ENCODE measurements at places on chromosomes 2 and 18.

DNA sequence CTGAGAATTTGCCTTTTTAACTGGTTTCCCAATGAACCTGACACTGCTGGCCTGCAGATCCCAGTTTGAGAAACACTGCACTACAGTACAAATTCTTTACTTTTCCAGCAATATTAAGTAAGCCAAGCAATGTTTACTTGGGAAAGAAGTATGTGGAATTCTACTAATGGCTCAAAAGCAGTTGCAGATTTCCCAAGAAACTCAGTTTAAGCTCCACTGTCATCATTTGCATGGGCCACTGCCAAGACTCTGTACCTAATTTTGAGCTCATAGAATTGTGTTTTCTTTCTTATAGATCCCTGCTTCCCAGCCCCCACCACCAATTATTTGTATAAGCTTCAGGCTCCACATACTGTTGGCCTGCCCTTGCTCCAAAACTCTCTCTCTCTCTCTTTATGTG, 676.1 kb downstream of the RNF144A start:
- no peak for DNase-seq

DNA sequence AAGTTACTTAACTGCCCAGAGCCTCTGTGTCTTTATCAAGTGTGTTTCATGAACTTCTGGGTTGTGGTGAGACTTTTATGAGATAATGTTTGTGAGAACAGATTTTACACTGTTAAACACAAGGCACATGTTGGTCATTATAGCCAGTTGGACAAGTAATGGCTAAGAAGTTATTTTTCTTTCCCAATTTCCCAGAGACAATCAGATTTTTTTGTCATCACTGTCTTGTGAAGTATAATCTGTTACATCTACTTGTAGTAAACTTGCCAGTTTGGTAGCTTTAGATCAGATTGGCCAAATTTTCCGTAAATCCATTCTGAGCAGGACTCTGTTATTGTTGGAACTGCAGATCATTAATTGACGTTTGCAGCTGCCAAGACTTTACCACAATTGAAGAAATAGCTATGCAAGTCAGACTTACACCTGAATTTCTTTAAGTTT, 838.8 kb downstream of the SLC4A3 start:
- DNase-seq: no peak

- no peak for DNase-seq
Observed at GRCh38 chr18:26208977-26209376, 17.3 kb upstream of the TAF4B start.

GRCh38 chr2:119011910-119012209, 69.9 kb downstream of the MARCO start:
- DNase-seq: no peak

DNA sequence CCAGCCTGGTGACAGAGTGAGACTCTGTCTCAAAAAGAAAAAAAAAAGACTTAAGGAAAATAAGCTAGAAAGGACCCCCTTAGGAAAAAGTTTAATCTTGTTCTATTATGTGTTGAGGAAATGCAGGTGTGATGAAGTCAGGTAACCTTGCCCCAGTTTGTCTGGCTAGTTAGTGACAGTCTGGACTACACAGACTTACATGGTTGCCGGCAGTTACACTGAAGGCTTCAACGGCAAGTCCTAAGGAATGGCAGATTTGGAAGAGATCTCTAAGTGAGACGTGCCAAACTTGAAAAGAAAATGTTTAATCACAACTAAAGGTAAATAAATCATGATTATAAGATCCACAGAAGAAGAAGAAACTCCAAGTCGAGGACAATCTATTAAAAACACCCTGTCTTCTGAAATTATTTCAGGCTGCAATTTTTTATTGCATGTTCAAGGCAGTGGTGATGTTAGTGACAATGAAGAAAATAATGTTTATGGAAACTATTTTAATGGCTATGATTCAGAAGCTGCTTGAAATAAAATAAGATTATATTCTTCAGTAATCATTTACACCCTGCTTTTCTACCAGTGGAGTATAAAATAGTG, 84.2 kb downstream of the TTC27 start:
- DNase-seq: no peak

- DNase-seq: no peak
Observed at GRCh38 chr2:20635675-20636584, 15.0 kb downstream of the HS1BP3 start.

- DNase-seq: no peak
Observed at GRCh38 chr2:155961641-155962040, 370.9 kb downstream of the NR4A2 start.

All from NK-92 treated with Interleukin-12 subunit alpha and Interleukin-12 subunit beta, amount 100 ng/mL, for 24 hours (cell line).